ENCODE measurements at places on chromosomes 12 and 14.

- DNase-seq = peak; percentile 10
Observed at GRCh38 chr14:99346470-99347080, 74.6 kb upstream of the BCL11B start.

- no peak for DNase-seq
Observed at GRCh38 chr12:51911788-51912711, 4.7 kb downstream of the ACVRL1 start.

DNA sequence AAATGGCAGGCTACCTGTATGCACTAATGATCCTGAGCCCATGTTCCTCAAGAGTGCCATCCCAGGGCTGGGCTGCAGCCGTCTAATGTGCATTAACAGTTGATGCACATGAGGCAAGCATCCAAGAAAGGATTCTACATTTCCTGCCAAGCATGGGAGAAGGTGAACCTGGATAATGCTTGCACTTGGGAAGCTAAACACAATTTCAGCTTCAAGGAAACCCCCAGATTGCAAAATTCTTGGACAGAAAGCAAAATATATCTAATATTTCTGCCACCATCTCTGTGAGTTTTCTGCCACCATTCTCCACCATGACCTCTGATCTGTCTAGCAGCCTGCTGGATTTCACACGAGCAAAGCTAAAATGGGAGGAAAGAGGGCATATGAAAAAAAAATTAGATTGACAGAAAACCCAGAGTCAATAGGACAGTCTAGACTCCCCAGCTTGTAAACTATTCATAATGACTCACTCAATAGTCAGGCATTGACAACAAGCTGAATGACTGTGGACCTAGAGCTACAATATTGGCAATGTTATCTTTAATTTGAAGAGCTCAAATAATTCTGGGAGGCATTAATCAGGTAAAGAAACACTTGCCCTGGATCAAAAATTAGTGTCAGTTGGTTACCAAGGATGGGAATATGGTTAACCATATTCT, 91.9 kb upstream of the BCL2L14 start:
- peak; percentile 40 for DNase-seq

GRCh38 chr12:81078469-81079196, 754 bp downstream of the ACSS3 start:
- peak; percentile 52 for DNase-seq

GRCh38 chr12:94282675-94283074, 134.3 kb downstream of the PLXNC1 start:
- DNase-seq = no peak

GRCh38 chr12:131571827-131572226, 139.1 kb upstream of the SFSWAP start:
- no peak for DNase-seq

- no peak for DNase-seq
Observed at GRCh38 chr12:43964033-43964432, 128.2 kb downstream of the TMEM117 start.

DNA sequence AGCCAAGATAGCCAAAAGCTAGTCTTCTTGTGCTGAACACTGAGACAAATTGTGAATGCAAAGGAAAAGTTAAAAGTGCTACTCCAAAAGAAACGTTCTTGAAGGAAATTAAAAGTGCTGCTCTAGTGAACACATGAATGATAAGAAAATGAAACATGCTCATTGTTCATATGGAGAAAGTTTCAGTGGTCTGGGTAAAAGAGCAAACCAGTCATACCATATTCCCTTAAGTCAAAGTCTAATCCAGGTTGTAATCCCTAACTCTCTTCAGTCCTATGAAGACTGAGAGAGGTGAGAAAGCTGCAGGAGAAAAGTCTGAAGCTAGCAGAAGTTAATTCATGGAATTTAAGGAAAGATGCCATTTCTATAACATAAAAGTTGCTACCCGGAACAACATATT, 121.5 kb downstream of the MNAT1 start:
- no peak for DNase-seq

- no peak for DNase-seq
Observed at GRCh38 chr14:59926534-59926933, 6.6 kb downstream of the LRRC9 start.

GRCh38 chr12:31519511-31519910, 71.4 kb downstream of the DENND5B start:
- DNase-seq = no peak

GRCh38 chr14:47715330-47715729, 39.9 kb upstream of the MDGA2 start:
- DNase-seq = peak; percentile 52

GRCh38 chr12:8917751-8918150, 3.4 kb downstream of the PHC1 start:
- DNase-seq = no peak

DNA sequence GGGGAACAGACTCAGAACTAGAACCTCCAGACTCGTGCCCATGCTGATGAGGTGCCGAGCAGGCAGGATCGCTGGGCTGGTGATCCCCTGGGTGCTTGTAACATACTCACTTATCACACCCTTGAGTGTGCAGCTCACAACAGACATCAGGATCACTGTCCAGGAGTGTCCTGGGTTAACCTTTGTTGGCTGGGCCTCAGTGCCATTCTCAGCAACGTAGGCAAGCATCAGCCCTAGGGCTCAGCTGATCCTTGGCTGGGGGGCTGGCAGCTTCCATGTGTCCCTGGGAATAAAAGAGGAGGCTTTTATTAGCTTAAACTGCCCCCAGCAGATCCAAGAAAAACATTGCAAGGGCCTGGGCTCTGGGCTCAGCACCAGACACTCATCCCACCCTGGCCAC, 1.6 kb downstream of the TMEM229B start:
- DNase-seq = no peak

- no peak for DNase-seq
Observed at GRCh38 chr12:127240249-127240929, 1026.6 kb upstream of the TMEM132C start.

- no peak for DNase-seq
Observed at GRCh38 chr14:100056964-100057795, 8.0 kb upstream of the EVL start.

GRCh38 chr14:54688229-54688628, 121.3 kb downstream of the SAMD4A start:
- DNase-seq = no peak

GRCh38 chr14:27587103-27587502, 989.3 kb upstream of the NOVA1 start:
- DNase-seq = no peak

- DNase-seq = peak; percentile 98
Observed at GRCh38 chr14:70856851-70857495, 47.7 kb upstream of the MAP3K9 start.

- no peak for DNase-seq
Observed at GRCh38 chr12:63792338-63792737, 12.6 kb downstream of the RXYLT1 start.

DNA sequence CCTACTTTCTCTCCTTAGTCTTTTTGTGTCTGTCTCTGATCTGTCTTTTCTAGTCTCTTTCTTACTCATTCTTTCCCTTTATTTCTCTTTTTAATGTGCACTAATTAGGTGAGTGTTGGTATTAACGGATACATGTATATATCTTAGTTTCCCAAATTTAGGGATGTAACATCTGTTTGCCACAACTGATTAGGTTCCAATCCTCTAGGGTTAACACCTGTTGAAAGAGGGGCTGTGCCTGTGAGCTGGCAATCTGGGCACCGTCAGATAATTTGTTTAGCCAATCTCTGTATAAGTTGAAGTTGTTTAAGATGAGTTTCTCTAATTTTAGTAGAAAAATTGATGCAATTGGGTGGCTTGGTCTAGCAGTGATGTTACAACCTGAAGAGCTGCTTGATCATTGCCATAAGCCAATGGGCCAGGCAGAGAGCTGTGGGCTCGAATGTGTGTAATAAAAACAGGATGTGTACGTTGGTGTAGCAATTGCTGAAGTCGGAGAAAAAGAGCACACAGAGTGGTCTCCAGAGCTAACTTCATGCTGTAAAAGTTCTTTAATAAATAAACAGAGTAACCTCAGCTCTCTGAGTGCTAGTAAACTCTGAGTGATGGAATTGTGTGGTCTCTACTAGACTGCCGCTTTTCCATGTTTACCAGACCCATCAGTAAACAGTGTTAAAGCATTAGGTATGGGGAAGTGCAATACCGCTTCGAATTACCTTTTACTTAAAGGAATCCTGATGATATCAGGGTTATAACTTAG, 18.3 kb upstream of the LYZ start:
- DNase-seq = no peak

DNA sequence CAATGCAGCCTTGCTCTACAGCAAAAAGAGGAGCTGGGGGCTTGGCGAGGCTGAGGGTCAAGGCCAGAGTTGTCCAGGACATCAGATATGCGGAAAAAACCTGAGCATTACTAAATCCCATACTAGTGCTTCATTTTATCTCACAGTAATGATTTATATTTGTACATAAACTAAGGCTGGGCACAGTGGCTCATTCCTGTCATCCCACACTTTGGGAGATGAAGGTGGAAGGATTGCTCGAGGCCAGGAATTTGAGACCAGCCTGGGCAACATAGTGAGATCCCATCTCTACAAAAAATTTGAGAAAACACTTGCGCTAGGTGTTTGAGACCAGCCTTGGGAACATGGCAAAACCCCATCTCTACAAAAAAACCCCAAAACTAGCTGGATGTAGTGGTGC, 11.6 kb upstream of the JPH4 start:
- DNase-seq = no peak

DNA sequence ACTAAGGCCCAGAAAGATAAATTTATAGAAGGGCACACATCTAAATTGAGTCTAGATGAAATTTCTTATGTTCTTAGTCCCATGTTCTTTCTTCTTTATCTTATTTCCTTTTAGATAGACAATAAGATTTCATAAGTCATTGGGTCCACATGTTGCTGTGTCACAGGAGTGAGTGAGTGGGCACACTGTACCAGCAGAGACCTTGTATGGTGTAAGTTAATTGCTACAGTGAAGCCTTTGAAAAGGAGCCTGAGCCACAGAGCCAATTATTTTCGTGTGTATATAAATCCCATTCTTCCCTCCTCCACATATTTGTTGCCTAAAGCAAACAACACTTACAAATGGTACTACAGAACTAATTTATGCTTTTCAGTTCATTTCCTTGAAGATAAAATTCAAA, 79.1 kb downstream of the GRIP1 start:
- no peak for DNase-seq

- peak; percentile 96 for DNase-seq
Observed at GRCh38 chr12:2268471-2269286, 215.9 kb downstream of the CACNA1C start.

GRCh38 chr14:86989285-86989684, 1003.7 kb downstream of the GALC start:
- no peak for DNase-seq

- DNase-seq = no peak
Observed at GRCh38 chr14:105647784-105648608, 121.6 kb downstream of the TMEM121 start.

DNA sequence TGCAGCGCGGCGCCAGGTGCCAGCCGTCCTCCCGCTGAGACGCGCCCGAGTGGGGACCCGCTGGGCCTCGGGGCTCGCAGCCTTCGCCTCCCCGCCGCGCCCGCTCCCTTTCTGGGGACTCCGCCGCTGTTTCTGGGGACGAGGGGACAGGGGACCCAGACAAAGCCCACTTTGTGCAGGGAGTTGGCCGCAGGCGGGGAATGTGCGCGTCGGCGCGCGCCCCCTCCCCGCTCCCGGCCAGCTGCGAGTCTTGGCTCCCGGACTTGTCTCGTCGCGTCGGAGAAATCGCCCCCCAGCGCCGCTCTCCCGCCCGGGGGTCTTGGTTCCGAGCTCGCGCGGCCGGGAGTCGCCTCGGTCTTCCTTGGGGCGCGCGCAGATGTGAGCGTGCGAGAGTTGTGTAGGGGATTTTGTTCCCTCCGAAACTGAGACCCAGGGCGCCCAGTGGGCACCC, 717 bp downstream of the VASH1 start:
- DNase-seq = no peak

GRCh38 chr12:95066091-95066855, 7.1 kb downstream of the NR2C1 start:
- no peak for DNase-seq

- DNase-seq = no peak
Observed at GRCh38 chr14:67207810-67208209, 18.6 kb downstream of the GARIN2 start.

- no peak for DNase-seq
Observed at GRCh38 chr12:12719496-12719895, 2.3 kb downstream of the CDKN1B start.

- peak; percentile 43 for DNase-seq
Observed at GRCh38 chr12:42332301-42333285, 6.6 kb downstream of the PPHLN1 start.

DNA sequence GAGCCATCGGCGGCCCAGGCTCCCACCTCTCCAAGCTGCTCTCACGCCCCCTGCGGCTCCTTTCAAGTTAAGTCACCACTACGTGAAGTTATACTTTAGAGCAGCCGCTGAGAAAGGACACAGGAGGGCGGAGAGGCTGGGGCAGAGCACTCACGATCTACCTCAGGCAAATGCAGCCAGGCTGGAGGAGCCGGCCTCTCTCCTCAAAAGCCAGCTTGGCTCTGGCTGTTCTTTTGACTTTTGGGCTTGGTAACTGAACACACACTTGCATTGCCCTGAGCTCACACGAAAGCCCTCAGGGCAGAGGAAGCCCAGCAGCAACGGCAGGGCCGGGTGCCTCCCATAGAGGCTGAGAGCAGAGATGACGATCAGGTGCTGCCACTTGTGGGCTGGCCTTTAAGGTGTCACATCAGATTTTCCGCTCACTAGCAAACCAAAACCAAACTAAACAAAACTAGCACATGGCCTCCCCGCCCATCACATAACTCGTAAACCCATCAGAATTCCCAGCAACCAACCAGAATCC, 75.2 kb downstream of the PITPNM2 start:
- no peak for DNase-seq

DNA sequence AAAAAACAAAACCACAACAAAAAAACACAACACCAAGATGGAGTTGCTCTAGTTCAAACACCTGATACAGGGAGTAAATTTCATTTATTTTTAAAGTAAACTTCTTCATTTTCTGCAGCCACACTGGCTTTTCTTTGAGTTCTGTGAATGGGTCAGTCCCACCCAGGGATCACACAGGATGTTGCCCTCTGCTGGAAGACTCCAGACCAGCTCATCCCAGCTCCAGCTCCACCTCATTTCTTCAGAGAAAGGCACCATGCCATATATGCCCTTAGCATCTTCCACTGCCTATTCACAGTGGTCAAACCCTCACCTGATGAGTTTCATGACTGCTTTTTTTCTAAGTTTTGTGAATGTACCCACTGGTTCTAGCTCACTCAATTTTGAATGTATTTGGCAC, 8.0 kb downstream of the GLIPR1 start:
- DNase-seq = peak; percentile 53

DNA sequence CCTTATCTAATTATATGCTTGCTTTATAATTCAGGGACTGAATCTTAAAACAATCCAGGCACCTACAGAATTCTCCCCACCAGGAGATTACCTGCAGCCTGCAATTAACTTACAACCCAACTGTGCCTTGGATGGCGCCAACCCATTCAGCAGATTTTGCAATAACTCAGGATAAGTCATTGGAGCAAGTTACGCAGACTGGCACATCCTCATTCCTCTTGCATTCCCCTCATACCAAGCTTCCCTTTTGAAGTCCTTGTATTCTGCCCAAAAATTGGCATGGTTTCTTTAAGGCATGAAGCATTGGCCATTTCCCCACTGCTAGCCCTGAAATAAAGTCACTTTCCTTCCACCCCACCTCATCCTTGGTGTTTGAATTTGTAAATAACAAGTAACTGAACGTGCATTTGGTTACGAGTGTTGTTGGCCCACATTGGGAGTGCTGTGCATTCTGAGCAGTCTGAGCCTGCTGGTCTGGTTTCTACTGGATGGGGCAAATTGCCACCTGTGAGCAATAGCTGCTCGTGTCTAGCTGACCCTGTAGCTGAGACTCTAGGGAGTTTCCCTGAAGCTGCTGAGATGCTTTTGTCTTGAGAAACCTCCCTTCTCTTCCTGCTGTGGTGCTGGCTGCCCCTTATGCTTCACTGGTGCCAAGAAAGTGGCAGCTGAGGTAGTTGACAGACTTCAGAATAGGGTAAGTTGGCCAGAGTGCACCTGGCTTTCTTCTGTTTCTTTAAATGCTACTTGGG, 99.2 kb upstream of the SCAF11 start:
- no peak for DNase-seq
